Progenitor cell of endocrine pancreas (in vitro differentiated cells): ENCODE measurements at places on chromosomes 6 and 20.

DNA sequence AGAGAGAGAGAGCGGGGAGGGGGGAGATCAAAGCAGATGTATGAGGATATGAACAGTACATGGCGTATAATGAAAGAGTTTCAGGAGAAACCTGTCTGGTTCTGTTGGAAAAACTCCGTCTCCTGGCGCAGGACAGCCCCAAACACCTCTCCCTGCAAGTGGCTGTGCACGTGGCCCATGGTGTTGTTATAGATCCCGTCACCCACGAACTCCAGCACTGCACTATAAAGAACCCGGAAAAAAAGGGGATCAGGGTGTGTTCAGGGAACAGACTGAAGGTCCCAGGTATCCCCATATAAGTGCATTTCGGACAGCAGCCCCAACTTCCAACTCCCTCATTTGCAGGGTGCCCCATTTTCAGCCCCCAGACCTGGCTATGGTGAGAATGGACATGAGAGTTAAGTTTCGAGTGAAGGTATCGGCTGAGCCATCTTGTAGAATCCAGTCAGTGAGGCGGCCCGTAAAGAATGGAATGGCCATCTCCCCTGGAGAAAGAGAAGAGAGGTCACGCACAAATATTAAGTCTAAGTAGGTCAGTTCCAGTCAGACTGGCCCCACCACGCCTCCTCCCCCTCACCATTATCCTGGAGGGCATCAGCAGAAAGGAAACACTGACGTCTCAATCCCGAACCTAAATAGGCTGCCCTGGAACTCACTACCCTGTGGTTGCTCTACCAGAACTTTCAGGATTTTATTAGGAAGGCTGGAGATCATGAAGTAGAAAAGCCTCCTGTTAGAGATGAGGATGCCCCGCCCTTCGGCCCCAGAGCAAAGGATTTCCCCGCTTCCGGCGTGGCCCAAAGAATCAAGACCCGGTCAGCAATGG, 1.3 kb downstream of the TAP1 start:
- DNase-seq, result no peak

- DNase-seq, result no peak
Observed at GRCh38 chr6:164469276-164469949, 840.0 kb downstream of the C6orf118 start.

- DNase-seq, result no peak
Observed at GRCh38 chr6:76418560-76419223, 346.2 kb upstream of the IMPG1 start.

DNA sequence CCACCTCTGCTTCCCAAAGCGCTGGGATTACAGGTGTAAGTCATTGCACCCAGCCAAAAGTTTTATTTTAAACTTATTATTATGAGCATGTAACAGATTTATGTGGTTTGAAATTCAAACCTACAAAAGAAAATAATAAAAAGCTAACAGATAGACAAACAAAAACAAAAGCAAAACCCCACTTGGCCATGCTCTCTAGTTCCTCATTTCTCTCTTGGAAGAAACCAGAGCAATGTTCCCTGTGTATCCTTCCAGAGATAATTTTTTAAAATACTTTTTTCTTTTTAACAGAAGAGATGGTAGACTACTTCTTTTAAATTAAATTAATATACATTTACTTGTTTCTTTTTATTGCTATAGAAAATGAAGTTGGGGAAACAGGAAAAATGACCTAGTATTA, 28.0 kb upstream of the SLC17A3 start:
- DNase-seq, result no peak
